ENCODE measurements at places on chromosomes 5 and 9.

DNA sequence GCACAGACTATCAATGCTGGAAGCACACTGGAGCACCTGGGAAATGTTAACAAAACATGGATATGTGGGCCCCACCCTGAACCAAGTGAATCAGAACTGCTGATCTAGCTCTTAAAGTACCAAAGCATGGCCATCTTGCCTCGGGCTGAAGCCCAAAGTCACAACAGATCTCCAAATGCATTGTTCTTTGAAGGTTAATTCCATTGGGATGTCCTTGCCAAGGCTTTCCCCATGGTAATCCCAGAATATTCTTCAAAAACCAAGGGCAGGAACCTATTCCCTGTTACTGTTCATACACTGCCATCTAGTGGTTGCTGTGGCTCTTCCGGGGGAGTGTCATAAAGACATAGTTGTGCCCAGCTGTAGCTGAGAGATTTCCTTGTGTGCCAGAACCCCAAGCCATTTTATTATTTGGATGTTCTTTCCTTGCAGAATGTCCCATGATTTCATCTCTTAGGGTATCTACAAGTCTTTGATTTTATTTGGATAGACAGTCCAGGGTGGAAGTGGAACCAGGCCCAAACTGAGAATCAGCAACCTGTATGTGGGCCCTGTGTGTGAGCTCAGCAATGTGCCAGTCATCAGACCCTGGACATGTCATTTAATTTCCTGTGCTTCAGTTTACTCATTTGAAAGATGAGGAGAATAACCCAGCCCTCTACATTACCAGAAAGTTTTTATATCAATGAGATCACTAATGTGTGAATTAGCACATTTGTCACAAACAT is 290.0 kb downstream of the ACTL7B start:
- DNase-seq: no peak

DNA sequence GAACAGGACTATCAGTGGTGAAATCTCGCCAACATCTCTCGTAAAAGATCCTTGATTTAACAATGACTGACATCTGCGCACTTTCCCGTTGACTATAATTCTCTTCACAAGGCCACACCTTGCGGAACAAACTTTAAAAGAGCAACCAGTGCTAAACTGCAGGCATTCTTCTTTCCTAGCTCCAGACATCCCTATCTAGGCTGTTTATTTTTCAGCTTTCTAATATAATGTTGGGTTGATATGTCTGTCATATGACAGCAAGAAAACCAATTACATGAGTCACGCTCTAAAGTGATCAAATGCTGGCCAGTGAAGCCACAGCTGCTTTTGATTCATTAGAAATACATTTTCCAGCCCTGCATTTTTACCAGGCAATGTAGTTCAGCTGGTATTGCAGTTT is 162.5 kb downstream of the ELAVL2 start:
- no peak for DNase-seq

GRCh38 chr5:138271281-138271680 is 3.1 kb downstream of the GFRA3 start:
- DNase-seq: no peak

DNA sequence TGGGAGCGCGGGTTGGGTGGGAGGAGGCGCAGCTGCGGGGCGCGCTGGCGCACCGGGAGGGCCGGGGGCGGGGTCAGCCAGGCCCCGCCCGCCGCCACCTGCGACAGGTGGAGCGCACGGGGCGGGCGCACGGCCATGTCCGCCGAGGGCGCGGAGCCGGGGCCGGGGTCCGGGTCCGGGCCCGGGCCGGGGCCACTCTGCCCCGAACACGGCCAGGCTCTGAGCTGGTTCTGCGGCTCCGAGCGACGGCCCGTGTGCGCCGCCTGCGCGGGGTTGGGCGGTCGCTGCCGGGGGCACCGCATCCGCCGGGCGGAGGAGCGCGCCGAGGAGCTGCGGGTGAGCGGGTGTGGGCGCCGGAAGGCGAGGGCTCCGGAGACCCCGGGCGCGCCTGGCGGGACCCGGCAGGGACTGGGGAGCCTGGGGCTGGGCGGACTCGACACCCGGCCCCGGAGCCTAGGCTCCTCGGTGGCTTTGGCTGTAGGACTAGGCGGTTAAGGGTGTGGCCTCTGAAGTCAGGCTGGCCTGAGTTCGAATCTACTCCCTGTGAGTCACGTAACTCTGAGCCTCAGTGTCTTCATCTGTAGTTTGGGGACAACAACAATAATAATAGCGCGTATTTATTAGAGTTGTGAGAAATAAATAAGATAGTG is at the start of gene BSPRY:
Gene BSPRY, plus strand, starts transcription at position 97 of the 650 bp plus-strand sequence. Its CDS starts 39 bp downstream, at position 136.
- DNase-seq: no peak

DNA sequence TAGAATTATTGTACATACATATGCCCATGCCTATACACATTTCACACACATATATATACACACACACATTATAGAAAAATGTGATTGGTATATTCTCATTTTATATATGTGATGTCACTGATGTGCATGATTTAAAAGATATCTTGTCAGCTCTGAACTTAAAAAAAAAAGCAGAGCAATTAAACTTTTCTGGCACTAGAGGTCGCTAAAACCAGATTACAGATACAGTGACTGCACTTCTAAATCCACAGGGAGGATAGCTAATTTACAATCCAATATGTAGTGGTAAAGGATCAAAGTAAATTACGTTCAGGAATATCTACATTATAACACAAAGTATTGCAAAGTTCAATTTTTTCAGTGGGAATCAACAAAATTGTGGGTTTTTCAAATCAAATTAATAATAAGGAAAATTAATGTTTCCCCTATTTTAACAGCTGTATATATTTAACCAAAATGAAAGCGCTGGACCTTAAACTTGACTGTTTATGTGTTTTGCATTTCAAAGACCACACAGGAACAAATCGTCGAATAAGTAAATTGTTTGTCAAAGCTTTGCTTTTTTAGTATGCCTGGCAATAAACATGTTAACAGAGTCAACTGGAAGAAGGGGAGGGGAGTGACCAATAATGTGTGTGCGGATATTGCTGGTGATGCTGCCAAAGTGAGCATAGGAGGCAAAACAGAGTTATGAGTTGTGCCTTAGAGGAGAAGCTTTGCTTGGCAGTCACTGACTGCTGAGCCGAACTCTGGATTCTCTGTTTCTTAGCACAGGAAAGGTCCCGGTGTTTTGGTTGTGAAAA is 1201.4 kb upstream of the C9orf72 start:
- DNase-seq: no peak

DNA sequence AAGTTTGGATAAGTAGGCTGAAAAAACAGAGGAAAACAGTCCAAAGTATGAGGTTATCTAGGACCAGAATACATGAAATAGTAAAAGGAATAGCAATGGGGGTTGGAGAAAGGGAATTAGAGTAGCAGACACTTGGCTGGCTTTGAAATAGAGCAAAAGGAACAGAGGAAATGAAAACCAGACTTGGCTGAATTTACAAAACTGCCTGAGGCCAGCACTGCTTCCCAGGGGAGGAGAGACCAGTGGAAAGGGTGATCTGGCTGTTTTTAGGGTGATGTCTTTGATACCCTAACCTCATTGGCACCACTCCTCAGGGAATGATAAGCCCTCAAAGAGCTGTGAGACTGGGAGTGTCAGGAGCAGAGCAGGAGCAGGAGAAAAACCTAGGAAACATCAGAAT is 413.4 kb upstream of the SLC30A5 start:
- DNase-seq: no peak

GRCh38 chr5:166488560-166488959 is 1802.9 kb upstream of the WWC1 start:
- DNase-seq: no peak

DNA sequence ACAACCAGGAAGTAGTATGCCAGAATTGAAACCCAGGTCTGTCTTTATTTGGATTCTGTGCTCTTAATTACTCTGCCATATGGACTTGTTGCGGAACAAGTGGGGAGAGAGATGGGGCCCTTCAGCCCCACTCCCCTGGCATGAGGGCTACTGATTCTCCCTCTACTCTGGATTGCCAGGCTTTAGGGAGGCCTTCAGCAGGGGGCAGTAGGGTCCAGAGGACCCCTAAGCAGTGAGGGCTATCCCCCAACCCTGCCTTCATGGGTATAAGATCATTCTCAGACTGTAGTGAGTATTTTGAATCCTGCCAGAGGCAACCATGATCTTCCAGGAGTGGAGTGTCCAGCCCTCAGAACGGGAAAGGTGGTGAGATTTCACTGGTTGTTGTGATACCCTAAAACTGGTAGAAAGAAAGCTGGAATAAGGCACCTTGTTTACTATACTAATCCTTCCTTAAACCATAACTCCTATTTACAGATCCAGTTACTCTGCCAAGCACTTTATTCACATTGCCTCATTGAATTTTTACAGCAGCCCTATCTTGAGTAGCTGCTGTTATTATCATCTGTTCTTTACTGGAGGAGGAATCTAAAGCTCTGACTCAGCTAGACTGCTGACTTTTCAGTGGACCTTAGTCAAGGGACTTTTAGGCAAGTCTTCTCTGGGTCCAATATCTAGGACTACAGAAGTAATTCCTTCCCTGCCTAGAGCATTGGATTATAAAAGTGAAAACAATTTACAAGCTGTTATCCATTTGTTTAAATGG is 31.3 kb upstream of the LARP1 start:
- DNase-seq: no peak

DNA sequence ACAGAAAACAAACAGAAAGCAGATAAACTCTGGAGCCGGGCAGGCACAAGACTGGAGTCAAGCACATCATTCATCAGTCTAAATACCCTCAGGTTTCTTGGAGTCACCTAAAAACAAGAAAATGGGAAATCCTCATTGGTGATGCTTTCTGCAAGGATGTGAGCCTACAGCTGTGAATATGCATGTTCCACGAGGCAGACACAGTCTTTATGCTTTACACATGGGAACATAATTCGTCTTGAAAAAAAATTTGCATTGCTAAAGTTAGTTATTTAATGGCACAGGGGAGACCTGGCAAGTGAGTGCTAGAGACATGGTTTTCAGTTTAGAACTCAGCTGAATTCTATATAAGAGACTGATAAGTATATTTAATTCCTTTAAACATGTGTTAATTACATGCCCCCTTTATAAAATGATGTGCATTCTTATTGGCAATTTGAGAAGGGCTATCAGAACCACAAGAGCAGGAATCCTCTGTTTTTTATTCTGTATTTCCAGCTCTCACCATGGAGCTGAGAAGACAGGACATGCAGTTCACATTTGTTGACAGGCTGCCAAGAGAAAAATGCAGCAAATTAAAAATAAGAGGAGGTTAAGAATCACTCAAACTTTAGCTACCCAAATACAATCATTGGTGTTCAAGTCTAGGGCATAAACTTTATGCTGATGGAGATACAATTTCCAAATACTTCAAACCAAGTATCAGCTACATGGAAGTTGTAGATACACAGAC is 438.0 kb upstream of the MPDZ start:
- no peak for DNase-seq

GRCh38 chr9:33101104-33101951 is 24.9 kb upstream of the SMU1 start:
- no peak for DNase-seq

DNA sequence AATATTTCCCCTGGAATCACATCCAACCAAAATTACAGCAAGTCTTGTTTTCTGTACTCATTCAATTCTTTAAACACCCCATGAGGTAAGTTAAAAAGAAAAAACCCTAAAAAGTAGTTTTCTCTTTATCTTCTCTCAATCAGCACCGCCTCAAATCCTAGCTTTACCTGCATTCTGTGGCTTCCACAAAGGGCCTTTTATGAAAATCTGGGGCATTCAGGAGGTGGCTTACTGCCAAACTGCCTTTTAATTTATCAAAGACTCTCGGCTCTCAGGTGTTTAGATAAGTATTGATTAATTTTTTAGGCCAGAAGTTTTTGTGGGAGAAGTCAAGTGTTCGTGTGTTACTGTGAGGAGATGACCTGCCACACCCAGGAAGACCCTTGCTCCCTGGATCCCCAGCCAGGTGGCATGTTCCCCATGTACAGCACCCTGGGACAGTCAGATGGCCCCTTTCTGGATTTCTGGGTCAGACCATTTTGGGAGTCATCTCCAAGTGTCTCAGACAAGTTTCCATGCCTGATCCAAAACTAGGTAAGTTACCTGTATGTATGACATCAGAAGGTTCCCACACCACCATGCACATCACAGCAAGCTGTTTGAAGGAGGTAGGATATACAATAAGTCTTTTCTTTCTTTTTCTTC is 6.2 kb upstream of the TMEM171 start:
- no peak for DNase-seq

GRCh38 chr5:142609142-142609541 is 76.7 kb downstream of the FGF1 start:
- DNase-seq: no peak

DNA sequence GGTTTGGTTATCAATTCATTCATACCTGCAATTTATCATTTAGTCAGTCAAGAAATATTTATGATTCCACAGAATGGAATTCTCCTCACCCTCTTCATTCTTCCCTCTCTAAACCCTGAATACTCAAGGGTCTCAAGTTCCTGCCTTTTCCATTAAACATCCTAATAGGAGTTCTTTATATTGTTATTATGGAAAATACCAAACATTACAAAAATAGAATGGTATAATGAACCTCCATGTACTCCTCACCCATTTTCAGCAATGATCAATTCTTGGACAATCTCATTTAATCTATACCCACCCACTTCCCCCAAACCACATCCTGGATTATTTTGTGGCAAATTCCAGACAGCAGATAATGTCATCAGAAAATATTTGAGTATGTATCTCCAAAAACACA is 74.5 kb downstream of the ADAMTS12 start:
- no peak for DNase-seq

- DNase-seq: no peak
These were observed 1.1 kb downstream of the SSNA1 start for GRCh38 chr9:137189297-137190295.

GRCh38 chr5:170137694-170138214 is 32.1 kb downstream of the FOXI1 start:
- no peak for DNase-seq

- DNase-seq: no peak
These were observed 1.8 kb downstream of the PLAC8L1 start for GRCh38 chr5:146103594-146103993.

DNA sequence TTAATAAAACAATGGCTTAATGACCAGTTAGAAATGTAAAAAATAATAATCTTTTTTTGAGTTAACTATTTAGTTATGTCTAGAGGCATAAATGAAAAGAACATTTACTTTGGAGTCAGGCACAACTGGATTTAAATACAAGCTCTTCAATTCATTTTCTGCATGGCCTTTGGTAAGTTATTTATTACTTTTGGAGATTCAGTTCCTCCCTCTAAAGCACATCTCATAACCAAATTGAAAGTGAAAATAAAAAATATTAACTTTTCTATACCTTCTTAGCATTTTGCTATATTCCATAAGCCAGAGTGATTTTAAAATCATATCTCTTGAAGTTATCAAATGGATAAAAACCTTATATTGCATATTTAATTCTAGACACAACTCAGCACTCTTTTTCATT is 434.9 kb upstream of the SMARCA2 start:
- no peak for DNase-seq

DNA sequence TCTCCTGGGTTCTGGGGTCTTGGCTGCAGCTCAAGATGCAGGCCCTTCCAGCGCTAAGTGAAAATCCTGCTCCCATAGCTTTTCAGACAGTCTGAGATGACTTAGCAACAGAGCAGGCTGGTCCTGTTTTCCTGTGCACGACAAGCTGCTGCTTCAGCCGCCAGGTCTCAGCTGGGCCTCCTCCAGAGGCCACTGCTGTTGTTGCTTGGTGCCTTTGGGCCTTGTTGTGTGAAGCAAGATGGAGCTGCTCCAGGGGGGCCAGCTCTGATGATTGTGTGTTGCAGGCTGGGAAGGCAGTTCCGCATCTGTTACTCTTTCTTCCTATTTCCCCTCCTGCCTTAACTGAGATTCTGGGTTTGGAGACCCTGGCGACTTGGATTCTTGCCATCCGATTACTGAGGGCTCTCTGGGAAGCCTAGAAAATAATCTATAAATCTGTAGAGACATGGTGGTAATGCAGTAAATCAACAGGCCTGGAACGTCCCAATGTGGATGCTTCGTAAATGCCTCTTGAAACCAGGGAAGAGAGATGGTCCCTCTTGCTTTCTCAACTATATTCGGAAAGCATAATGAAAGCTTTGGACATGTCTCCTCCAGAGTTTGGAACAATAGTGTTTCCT is 3.2 kb downstream of the MAP1B start:
- no peak for DNase-seq

Data from activated naive CD8-positive, alpha-beta T cell treated with anti-CD3 and anti-CD28 coated beads, Interleukin-2, amount 50 U/mL, for 16 hours (primary cell).